ENCODE measurements at places on chromosomes 5 and 9.

DNA sequence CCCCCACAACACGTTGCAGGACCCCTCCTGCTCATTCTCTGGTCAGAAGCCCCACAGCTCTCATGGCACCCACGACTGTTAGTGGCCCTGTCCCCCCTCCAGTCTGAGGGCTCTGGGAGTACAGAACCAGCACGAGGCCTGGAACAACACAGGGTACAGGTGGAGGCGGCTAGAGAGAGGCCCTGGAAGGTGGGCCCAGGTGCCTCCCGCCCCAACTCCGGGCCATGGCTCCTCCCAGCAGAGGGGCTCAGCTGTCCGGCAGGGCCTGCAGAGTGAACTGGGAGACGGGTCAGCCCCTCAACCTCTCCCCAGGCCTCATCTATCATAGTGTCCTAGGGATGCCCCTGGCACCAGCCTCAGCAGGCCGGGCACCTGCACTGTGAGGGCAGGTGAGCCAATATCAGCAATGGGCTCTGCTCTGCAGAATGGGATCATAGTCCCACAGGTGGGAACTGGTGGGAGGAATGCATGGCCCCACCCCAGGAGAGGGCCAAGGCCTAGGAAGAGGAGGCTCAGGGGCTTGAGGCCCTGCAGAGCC is 58.6 kb downstream of the BARX1 start:
- H3K4me1 ChIP-seq = peaks cover 7% of the 10 kb centered on the region
- no peak overlapping the region for H3K4me3 ChIP-seq
- no peaks in the 10 kb centered on the region for H3K27me3 ChIP-seq
- no peaks in the 10 kb centered on the region for H3K36me3 ChIP-seq
- H3K27ac ChIP-seq = no peak overlapping the region

- DNase-seq = no peak
- no peak overlapping the region for H3K4me3 ChIP-seq
- no peaks in the 10 kb centered on the region for H3K4me1 ChIP-seq
- peaks cover 9% of the 10 kb centered on the region for H3K36me3 ChIP-seq
- H3K27ac ChIP-seq = no peak overlapping the region
Observed at GRCh38 chr9:129919841-129920240, 84.6 kb downstream of the USP20 start.

DNA sequence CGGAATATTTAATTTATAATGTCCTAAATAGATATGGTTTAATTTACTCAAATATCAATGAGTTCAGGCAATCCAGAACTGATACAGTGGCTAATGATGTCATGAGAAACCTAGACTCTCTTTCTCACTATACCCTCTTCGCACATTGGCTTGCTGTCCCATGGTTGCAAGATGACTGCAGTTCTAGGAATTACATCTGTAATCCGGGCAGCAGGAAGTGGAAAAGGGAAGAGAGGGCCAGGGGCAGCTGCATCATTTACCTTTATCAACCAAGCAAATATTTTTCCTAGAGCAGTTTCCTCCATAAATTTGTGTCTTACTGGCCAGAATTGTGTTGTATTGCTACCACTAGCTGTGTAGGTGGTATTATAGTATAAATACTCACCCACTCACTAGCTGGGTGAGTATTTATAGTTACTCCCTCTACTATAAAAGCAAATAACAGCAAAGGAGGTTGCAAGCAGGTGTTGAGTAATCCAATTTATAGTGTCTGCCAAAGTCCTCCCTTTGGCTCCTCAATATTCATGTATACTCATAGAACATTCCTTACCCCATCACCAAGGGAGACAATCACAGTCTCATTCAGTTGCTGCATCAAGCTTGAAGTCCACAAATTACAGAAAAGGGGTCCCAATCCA is 168.8 kb downstream of the DROSHA start:
- H3K36me3 ChIP-seq = no peaks in the 10 kb centered on the region
- H3K27me3 ChIP-seq = no peaks in the 10 kb centered on the region
- H3K4me1 ChIP-seq = no peaks in the 10 kb centered on the region
- no peak for DNase-seq
- H3K27ac ChIP-seq = no peak overlapping the region

- DNase-seq = no peak
- H3K27ac ChIP-seq = peak overlapping the region; percentile 46
- H3K27me3 ChIP-seq = no peaks in the 10 kb centered on the region
Observed at GRCh38 chr5:142929587-142929986, 159.4 kb downstream of the ARHGAP26 start.

DNA sequence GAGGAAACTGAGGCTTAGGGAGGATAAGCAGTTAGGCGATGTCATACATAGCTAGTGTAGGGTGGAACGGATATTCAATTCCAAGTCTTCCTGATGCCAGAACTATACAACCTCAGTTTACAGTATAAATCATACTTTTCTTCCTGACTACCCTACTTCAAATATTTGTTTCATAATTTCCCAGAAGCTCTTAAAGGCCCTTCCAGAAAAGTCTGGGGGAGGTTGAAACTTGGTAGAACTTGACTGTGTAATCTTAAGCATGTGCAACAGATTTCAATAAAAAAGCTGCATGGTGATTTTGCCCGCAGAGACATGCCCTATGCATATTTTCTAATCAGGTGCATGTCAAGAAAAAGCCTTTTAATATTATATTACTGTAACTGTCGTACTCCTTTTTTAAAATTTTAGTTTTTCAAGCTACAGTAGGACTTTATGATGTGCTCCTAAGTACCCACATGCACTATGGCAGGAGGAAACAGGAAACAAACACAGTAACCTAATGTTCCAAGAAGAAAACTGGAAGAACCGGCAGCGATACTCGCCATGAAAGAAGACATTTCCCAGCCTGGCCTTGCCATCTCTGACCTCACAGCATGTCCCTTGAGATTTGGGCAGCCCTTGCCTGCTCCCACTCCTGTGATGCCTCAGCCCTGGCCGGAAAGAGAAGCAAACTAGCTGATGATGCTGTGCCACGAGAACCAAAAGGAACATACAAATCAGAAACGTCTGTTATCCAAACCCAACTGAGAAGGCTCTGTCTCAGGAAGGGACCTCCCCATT is 266.0 kb downstream of the EFNA5 start:
- no peaks in the 10 kb centered on the region for H3K36me3 ChIP-seq
- no peaks in the 10 kb centered on the region for H3K4me1 ChIP-seq
- no peak for DNase-seq
- no peak overlapping the region for H3K4me3 ChIP-seq
- H3K27me3 ChIP-seq = no peaks in the 10 kb centered on the region

GRCh38 chr5:105745111-105745510 is 1925.6 kb downstream of the EFNA5 start:
- no peaks in the 10 kb centered on the region for H3K36me3 ChIP-seq
- H3K4me3 ChIP-seq = no peak overlapping the region
- no peaks in the 10 kb centered on the region for H3K27me3 ChIP-seq

GRCh38 chr5:88688984-88689667 is 193.9 kb downstream of the MEF2C start:
- DNase-seq = peak; percentile 0
- no peaks in the 10 kb centered on the region for H3K27me3 ChIP-seq
- no peaks in the 10 kb centered on the region for H3K36me3 ChIP-seq

GRCh38 chr5:61333954-61334867 is 2.2 kb downstream of the ZSWIM6 start:
- peak overlapping the region; percentile 66 for H3K4me3 ChIP-seq
- no peaks in the 10 kb centered on the region for H3K27me3 ChIP-seq
- DNase-seq = peak; percentile 56
- H3K4me1 ChIP-seq = peaks cover 14% of the 10 kb centered on the region

- H3K4me1 ChIP-seq = peaks cover 16% of the 10 kb centered on the region
- H3K4me3 ChIP-seq = no peak overlapping the region
- no peak for DNase-seq
- H3K36me3 ChIP-seq = no peaks in the 10 kb centered on the region
- H3K27ac ChIP-seq = no peak overlapping the region
- no peaks in the 10 kb centered on the region for H3K27me3 ChIP-seq
Observed at GRCh38 chr5:36680066-36680465, 73.7 kb downstream of the SLC1A3 start.

DNA sequence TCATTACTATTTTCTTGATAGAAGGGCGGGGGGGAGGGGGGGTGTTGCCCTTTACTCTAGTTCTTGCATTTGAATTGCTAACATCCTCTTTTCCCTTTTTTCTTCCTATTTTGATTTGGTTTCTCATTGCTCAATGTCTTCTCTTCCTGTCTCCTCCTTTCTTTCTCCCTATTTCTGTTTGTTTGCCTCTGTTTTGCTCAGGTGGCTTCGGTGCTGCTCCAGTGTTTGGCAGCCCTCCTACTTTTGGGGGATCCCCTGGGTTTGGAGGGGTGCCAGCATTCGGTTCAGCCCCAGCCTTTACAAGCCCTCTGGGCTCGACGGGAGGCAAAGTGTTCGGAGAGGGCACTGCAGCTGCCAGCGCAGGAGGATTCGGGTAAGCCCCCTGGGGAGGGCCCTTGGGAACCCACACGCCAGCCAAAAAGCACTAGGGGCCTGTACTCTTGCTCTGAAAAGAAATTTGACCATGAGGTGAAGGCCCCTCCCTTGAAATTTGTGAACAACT is 48.3 kb downstream of the FAM78A start:
- no peaks in the 10 kb centered on the region for H3K36me3 ChIP-seq
- no peak for DNase-seq
- H3K27me3 ChIP-seq = no peaks in the 10 kb centered on the region

DNA sequence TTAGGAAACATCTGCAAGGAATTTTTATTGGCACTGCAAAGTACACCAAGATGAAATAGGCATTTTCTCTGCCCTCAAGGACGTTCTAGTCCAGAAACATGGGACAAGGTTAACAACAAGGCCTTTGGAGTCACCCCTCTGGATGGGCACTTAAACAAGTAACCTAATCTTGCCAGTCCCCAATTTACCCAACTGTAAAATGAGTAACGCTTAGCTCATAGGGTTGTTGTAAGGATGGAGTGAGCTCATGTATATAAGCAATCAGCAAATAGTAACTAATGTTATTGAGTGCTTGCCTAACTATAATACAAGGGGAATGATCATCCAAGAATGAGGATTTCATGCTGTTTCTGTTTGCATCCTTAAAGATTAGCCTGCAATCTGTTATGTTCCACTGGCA is 189.3 kb downstream of the PAPPA start:
- no peak overlapping the region for H3K27ac ChIP-seq
- no peaks in the 10 kb centered on the region for H3K36me3 ChIP-seq
- H3K4me1 ChIP-seq = peaks cover 2% of the 10 kb centered on the region
- H3K4me3 ChIP-seq = no peak overlapping the region

GRCh38 chr5:150219142-150219541 is 29.3 kb downstream of the SLC6A7 start:
- H3K27me3 ChIP-seq = no peaks in the 10 kb centered on the region
- no peaks in the 10 kb centered on the region for H3K4me1 ChIP-seq
- no peak overlapping the region for H3K27ac ChIP-seq

DNA sequence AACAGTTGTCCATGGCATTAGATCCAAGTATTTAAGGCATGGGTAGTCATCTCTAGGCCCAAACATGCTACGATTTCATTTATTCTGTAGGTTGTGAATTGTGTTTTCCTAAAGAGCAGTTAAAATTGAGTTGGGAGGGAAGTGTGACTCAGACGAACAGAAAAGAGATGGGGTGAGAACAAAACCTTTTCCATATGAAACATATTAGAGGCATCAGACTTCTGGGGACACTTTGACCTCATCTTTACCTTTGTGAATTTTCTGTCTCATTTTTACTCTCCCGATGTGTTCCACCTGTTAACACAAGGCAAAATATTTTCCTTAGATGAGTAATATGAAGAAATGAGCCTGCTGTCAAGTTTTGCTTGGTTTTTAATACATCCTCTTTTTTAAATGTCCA is 181.3 kb downstream of the ESM1 start:
- no peak for DNase-seq
- H3K4me1 ChIP-seq = no peaks in the 10 kb centered on the region
- H3K27me3 ChIP-seq = no peaks in the 10 kb centered on the region
- H3K27ac ChIP-seq = no peak overlapping the region

GRCh38 chr5:108521011-108521700 is 139.3 kb upstream of the FBXL17 start:
- no peak overlapping the region for H3K4me3 ChIP-seq
- H3K27me3 ChIP-seq = no peaks in the 10 kb centered on the region

- no peaks in the 10 kb centered on the region for H3K36me3 ChIP-seq
- H3K4me3 ChIP-seq = no peak overlapping the region
- DNase-seq = no peak
- H3K4me1 ChIP-seq = no peaks in the 10 kb centered on the region
Observed at GRCh38 chr9:108642871-108643270, 212.9 kb downstream of the ACTL7B start.
